ENCODE measurements at places on chromosomes 13 and 19.

DNA sequence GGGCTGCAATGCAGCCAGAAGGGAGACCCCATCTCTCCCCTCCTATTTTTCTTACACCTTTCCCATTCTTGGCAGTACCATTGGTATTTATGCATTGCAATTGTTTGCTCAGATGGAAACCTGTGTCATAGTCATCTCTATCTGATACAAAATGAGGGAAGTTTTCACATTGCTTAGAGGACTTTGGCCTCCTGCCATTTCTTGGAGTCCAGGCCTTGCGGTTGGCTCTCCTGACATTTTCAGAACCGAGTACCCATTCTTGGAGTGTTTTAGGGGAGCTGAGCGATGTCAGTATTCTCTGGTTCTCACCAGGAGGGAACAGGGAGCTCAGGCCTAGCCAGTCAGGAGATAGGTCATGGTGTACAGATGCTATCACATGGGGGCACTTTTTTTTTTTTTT, 1.5 kb downstream of the SIN3B start:
- DNase-seq = no peak

DNA sequence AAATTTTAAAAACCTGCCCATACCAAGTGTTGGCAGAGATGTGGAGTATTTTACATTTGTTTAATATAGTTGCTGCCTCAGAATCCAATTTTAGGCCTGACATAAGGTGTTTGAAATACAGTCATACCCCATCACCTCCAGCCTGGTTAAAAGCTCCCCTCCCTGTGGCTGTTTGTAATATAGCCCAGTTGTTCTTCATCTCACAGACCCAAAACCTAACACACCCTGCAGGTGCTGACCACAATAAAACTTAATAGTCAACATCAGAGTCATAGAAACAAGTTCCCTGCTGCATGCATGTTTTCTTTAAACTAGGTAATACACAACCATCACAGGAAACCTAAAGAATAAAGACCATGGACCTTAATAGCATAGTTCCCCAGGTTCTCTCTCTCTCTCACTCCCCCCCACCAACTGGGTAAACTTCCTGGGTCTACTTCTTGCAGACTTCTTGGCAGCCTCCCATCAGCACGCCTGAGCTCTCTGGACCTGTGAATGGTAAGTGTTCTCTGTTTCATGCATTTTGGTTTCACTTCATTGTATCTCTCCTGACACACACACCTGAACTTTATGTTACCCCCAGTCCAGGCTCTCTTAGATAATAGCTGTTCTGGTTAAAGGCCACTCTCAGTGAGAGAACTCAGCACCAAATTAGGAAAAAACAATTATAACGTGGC, 1369.9 kb downstream of the EFNB2 start:
- DNase-seq = no peak

GRCh38 chr13:69796256-69796655, 311.4 kb upstream of the ATXN8OS start:
- DNase-seq = no peak

DNA sequence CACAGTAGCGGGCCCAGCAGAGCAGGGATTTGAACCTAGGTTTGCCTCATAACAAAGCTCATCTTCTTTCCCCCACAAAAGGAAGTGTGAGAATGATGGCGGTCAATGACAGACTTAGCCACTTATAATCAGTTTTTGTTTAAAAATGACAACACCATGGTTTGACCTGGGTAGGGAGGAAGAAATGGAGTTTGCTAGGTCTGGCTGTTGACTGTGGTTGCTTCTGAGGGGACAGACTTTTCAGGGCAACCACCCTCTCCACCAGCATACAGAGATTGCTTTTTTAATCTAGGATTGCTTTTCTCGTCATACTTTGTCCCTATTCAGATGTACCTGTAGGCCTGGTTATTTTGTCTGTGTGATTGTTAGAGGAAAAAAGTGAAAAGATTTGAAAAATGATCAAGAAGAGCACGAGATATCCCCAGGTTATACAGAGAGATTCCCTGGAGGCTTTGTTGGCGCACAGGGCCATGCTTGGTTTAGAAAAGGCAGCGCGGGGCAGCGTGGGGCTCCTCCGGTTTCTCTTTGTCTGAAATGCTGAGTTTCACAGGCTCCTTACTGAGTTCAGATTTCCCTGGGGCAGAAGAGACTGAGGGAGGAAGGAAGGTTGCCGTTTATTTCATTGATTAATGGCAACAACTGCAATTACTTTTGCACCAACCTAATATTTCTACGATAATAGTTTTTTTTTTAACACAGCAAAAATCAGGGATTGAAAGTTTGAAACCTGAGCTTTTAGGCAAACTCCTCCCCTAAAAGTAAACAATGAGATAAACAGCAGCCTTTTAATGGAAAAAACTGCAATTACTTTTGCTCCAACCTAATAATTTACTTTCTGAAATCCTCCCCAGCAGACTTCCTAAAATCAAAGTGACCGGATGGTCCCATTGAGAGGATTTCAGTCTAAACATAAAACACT, 97.0 kb upstream of the RNF113B start:
- no peak for DNase-seq
